ENCODE measurements at places on chromosomes 7 and 10. TPM values are rescaled to one million over a fixed set of nuclear protein-coding genes. Genes with fewer than 3 reads are reported as not detected.

GRCh38 chr7:159272739-159273138, 128.1 kb upstream of the VIPR2 start:
- no peak for DNase-seq

- DNase-seq: no peak
These were observed 581.0 kb downstream of the KCNMA1 start for GRCh38 chr10:77056650-77057049.

- DNase-seq: no peak
These were observed 43.1 kb downstream of the CREB3L2 start for GRCh38 chr7:137958470-137959431.

- no peak for DNase-seq
These were observed 20.7 kb upstream of the RAPGEF5 start for GRCh38 chr7:22377703-22378102.

Gene VPS50
- total RNA-seq: 42.7 TPM

Gene POLR2J2
- 17.3 TPM for total RNA-seq

Gene HOXA3
- total RNA-seq: 16.0 TPM
